KG1 (cell line): ENCODE measurements at places on chromosomes 11 and 22.

DNA sequence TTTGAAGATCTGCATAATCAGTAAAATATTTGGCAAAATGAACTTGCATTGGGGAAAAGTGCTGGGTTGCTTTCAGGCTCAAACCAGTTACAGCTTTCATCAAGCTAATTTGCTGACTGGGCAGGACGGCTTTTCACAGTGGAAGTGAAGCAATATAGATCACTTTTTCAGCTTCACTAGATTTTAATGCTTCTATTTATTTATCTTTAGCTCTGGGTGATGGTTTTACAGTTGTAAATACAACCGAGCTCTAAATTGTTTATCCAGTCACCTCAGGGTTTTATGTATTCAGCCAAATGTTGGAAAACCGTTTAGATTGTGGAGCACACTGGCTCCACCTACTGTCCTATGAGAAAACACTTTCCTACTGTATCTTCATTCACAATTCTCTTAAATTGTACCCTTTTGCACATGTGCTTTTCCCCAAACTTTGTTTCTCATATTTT lies 58.2 kb downstream of the ACER3 start:
- DNase-seq: peak; percentile 64

DNA sequence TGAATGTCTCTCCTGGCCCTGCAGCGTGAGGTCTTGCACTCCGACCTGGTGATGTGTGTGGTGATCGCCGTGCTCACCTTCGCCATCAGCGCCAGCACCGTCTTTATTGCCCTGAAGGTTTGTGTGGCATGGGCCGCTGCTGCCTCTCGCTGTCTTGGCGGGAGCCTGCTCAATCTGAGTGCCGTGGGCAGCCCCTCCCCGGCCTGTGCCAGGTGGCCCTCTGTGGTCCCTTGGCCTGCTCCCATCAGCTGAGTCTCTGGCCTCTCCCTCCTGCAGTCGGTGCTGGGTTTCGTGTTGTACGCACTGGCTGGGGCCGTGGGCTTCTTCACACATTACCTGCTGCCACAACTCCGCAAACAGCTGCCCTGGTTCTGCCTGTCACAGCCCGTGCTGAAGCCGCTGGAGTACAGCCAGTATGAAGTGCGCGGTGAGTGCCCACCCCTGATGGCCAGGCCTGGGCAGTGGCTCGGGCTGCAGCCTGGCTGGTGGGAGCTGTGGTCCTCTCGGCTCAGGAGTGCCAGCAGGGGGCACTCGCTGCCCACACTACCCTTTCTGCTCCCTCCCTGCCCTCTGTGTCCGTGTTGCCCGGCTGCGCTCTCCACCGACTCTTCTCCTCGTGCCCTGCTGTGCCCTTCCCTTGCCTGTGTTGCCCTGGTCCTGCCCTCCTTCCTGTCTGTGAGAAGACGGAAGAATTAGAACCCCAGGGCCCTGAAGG lies 10.2 kb downstream of the PCNX3 start:
- no peak for DNase-seq

GRCh38 chr11:69200331-69201065 lies 44.8 kb downstream of the SMIM38 start:
- no peak for DNase-seq

- no peak for DNase-seq
These were observed 84.0 kb downstream of the MYEOV start for GRCh38 chr11:69377953-69378302.

- DNase-seq: no peak
These were observed 88.5 kb downstream of the MYEOV start for GRCh38 chr11:69382131-69383128.

DNA sequence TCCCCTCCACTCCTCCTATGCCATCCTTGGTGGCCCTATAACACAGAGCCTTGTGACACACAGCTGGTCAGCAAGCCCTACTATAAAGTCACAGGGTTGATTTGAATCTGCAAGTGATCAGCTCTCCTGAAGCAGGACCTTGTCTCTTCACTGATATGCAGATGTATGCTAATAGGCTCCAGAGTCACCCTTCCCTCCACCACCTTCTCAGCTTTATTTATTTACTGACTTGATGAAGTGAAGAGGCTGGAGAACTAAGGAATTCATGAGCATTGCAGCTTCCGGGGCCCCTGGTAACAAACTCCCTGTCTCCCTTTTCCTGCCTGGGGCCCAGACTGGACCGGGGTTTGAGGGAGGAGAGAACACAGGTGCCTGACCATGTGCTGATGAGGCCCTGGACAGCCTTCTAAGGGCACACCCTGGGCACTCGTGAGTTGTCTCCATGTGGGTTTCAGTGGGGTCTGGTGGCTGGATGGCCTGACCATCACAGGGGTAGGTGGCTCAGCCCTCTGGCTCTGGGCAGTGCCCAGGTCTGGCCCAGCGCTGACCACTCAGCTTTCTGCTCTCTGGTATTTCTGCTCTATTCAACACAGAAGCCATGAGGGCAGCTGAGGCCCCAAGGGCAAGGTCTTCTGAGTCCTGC lies 307.5 kb downstream of the NTM start:
- no peak for DNase-seq

DNA sequence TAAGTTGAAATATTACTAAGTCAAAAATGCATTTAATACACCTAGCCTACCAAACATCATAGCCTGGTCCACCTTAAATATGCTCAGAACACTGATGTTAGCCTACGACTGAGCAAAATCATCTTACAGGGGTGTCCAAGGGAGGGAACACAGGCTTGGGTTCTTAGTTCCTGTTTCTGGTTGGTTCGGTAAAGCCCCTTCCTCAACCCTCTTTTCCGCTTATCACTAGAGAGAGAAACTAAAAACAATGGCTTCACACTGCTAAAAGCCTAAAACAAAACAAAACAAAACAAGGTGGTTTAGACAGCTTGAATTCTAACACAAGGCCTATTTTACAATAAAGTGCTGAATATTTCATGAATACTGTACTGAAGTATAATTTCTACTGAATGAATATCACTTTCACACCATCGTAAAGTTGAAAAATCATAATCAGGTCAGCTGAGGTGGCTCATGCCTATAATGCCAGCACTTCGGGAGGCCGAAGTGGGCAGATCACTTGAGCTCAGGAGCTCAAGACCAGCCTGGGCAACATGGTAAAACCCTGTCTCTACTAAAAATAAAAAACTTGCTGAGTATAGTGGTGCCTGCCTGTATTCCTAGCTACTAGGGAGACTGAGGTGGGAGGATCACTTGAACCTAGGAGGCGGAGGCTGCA lies 118.0 kb downstream of the SIK3 start:
- no peak for DNase-seq

DNA sequence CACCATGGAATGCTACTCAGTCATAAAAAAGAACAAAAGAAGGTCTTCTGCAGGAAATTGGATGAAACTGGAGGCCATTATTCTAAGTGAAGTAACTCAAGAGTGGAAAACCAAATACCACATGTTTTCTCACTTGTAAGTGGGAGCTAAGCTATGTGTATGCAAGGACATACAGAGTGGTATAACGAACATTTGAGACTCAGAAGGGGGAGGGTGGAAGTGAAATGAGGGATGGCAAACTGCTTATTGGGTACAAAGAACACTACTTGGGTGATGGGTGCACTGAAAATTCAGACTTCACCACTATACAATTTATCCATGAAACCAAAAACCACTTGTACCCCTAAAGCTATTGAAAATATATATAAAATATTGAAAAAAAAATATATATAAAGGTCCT lies 13.4 kb upstream of the CAT start:
- no peak for DNase-seq

DNA sequence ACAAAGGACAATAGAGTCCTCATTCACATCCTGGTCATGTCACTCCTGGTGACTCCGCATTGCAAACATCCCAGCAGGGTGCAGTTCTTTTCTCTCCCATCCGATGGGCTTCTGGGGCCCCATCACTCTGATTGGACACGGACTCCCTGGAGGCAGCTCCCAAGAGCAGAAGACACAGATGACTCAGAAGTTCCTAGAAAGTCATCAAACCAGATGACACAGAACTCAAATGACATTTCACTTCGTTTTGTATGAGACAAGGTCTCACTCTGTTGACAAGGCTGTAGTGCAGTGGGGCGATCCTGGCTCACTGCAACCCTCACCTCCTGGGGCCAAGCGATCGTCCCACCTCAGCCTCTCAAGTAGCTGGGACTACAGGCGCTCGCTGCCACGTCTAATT lies 33.2 kb downstream of the ZNF195 start:
- no peak for DNase-seq

- DNase-seq: no peak
These were observed 491.5 kb upstream of the KIRREL3 start for GRCh38 chr11:127492029-127492428.

DNA sequence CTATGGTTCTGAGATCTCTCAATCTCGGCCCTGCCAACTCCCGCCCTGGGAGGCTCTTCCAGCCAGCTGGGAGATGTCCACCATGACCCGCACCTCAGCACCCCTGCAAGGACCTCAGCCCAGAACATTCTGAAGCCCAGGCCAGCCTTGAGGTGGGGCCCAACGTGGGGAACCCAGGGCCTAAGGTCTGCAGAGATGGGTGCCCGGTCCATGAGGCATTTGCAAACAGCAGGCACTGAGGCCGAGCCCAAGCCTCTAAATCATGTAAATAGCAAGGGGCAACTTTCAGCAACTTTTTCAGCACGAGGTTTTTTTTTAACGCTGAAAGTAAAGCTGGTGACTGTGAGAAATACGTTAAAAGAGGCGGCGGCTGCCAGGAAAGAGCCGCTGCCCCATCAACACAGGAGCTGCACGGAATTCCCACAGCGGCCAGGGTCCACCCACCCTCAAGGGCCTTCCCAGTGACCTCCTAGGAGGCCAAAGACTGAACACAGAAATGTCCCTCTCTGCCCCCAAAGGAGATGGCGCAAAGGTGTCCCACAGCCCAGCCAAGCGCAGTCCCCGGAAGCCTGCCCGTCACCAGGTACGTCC lies 46.9 kb downstream of the BRD1 start:
- DNase-seq: no peak

- DNase-seq: no peak
These were observed 49.9 kb downstream of the GALNT18 start for GRCh38 chr11:11571893-11572292.

DNA sequence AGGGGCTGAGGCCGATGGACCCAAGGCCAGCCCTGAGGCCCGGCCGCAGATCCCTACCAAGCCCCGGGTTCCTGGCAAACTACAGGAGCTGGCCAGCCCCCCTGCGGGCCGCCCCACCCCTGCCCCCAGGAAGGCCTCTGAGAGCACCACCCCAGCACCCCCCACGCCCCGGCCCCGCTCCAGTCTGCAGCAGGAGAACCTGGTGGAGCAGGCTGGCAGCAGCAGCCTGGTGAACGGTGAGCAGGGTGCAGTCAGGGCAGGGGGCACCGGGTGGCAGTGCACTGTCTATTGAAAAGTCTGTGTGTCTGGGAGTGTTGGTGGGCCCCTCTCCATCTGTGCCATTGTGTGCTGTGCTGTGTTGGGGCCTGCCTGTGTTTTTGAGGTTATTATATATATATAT lies 16.1 kb downstream of the MICALL1 start:
- DNase-seq: no peak

DNA sequence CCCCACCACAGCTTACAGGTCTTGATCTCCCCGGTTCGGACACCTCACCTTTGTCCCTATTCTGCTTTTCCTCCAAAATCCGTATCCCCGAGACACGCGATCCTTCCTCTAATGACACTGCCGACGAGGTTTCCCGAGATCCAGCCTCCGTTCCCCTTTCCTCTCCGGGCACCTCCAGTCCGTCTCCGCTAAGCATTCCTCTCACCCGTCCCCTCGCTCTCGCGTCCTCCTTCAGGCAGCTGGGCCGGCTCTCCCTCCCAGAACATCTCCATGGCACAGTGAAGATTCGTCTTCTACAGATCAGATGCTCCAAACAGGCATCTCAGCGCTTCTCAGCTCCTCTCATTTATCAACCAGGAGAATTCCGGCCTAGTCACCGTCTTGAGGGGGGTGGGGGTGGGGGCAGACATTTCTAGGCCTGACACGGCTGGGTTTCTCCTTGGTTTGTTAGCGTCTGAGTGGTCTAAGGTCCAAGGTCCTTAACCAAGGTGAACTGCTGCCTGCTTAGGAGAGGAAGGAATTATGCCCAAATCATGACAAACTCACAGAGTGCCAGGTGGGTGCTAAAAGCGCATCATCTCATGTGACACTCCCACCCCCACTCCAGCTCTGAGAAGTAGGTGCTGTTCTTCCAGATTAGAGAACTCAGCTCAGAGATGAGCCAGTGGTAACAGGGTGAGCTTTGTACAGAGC lies at the start of gene SPTBN2:
Gene SPTBN2 (minus strand): TSS at position 524 of the 693 bp plus-strand sequence. CDS start 7,976 bp downstream, outside the sequence.
- no peak for DNase-seq

GRCh38 chr22:36192542-36192941 lies 9.1 kb downstream of the APOL4 start:
- no peak for DNase-seq

DNA sequence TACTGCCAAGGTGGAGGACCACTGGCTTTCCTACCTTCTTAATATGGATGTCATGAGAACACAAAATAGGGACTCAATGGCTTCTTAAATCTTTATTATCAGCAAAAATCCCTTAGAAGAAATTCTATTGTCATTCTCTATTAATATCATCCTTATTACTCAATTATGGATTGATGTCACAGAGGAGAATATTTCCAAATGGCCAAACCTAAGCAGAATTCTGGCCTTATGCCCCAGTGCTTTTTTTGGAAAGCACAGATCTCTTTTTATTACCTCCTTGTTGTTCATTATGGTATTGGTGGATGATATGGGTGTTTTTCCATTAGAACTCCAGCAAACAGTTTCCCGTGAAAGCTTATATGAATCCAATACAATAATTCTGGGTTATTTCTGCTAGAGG lies 9.9 kb downstream of the CRTAM start:
- no peak for DNase-seq

DNA sequence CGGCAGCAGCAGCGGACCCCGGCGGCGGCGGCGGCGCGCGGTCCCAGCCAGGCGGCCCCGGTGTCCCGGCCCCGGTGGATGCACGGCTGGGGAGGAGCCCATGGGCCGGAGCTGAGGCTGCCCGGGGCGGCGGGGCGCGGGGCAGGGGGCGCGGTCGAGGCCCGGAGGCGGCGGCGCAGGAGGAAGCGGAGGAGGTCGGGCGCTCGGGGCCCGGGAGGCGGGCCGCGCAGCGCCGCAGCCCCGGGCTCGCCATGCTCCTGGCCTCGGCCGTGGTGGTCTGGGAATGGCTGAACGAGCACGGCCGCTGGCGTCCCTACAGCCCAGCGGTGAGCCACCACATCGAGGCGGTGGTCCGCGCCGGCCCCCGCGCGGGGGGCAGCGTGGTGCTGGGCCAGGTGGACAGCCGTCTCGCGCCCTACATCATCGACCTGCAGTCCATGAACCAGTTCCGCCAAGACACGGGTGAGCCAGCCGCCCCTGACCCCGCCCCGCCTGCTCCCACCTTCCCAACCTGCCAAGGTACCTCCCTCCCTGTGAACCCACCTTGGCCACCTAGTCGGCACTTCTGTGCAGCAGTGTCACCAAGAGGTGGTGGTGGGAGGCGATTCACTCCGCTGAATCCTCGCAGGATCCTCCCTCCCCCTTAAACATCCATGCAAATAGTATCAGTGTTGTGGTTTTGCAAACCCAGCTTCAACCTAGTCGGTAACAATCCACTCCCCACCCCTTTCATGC lies 580 bp downstream of the DTX4 start:
- no peak for DNase-seq

GRCh38 chr11:111327908-111328624 lies 29.7 kb downstream of the POU2AF3 start:
- no peak for DNase-seq

GRCh38 chr22:49769691-49770546 lies 57.8 kb downstream of the BRD1 start:
- no peak for DNase-seq

- no peak for DNase-seq
These were observed 596.0 kb downstream of the INSC start for GRCh38 chr11:15710580-15711275.

GRCh38 chr11:47918882-47919495 lies 61.4 kb upstream of the PTPRJ start:
- DNase-seq: no peak
